NCI-H774 (cell line): ENCODE measurements at places on chromosomes 4 and X.
A peak's percentile ranks its signal among the peaks of the same experiment; 100 is the strongest.

GRCh38 chr4:8326206-8326605 lies 56.7 kb downstream of the HTRA3 start:
- no peak for DNase-seq

DNA sequence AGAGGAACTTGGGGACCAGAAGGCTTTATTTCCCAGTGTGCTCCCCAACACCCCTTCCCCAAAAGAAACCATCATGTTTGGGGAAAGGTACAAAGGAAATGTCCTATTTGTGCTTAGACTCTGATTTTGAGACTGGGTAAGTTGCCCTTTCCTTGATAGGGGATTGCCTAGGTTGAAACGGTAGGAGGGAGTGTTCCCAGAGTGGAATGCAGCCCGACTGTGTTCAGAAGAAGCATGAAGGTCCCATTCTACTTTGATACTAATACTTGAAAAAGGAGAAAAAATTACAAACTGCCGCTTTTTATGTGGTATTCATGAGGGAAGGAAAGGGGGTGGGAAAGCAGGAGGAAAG lies 32.4 kb upstream of the TMEM131L start:
- no peak for DNase-seq

- DNase-seq, result no peak
Observed at GRCh38 chr4:128387600-128388351, 100.2 kb upstream of the PGRMC2 start.

GRCh38 chr4:7638984-7639789 lies 204.5 kb upstream of the PSAPL1 start:
- no peak for DNase-seq

DNA sequence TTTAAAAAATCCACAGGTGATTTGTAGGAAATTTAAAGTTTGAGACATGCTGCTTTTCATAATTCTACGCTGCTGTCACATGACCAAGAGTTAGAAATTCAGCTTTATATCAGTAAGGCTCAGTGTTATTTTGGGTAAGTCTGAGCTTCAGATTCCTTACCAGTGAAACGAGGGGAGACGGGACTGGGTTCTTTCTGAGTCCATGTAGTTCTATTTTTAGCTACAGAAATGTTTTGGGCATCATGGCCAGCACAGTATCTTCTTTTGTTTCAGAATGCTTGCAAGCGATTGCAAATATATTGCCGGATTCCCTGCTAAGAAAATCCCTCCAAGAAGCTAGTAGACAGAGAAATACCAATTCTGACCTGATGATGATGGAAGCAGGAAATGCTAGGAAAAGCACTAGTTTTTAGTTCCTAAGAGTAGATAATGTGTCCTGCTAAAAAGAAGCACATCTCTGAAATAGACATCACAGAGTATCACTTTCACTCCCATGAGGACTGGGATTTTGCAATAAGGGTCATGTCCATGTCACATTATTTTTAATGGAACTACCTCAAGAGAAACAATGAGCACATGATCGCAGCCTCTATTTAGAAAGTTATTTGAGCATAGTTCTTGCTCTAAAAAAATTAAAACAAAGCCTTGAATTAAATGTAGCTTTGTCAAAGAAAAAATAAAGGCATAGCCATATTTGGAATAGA lies 10.9 kb downstream of the ATP1B4 start:
- DNase-seq, result no peak

GRCh38 chr4:962231-963208 lies 10.8 kb downstream of the DGKQ start:
- DNase-seq, result peak; percentile 83

GRCh38 chr4:90184560-90184959 lies 57.4 kb downstream of the CCSER1 start:
- DNase-seq, result no peak
